Brain pericyte (primary cell): ENCODE measurements at places on chromosomes 5 and 9.

DNA sequence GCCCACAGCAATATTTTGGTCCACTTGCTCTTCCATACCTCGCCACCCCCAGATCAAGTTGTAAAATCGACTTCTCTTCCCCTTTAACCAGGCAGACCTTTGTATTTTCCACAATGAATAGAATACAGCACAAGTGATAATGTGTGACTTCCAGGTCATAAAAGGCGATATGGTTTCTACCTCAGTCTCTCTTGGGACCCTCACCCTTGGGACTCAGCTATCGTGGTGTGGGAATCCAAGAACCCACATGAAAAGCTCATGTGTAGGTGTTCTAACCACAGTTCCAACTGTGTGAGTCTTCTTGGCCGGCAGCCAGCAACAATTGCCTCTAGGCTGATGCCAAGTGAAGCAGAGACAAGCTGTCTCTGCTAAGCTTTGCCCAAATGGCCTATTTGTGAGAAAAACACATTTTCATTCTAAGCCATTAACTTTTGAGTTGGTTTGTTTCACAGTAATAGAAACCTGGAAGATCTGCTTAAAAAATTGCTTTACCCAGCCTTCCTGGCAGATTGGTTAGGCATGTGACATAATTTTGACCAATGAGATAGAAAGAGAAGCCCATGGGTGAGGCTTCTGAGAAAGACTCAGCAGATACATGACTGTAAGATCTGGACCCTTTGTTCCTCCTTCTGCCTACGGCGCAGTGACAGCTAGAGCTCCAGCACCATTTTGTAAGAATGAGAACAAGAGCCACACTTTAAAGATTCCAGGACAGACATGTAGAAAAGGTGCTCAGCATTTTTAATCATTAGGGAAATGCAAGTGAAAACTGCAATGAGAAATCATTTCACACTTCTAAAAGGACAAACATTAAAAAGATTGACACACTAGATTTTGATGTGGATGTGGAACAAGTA lies 18.3 kb upstream of the MLLT3 start:
- no peak for DNase-seq

DNA sequence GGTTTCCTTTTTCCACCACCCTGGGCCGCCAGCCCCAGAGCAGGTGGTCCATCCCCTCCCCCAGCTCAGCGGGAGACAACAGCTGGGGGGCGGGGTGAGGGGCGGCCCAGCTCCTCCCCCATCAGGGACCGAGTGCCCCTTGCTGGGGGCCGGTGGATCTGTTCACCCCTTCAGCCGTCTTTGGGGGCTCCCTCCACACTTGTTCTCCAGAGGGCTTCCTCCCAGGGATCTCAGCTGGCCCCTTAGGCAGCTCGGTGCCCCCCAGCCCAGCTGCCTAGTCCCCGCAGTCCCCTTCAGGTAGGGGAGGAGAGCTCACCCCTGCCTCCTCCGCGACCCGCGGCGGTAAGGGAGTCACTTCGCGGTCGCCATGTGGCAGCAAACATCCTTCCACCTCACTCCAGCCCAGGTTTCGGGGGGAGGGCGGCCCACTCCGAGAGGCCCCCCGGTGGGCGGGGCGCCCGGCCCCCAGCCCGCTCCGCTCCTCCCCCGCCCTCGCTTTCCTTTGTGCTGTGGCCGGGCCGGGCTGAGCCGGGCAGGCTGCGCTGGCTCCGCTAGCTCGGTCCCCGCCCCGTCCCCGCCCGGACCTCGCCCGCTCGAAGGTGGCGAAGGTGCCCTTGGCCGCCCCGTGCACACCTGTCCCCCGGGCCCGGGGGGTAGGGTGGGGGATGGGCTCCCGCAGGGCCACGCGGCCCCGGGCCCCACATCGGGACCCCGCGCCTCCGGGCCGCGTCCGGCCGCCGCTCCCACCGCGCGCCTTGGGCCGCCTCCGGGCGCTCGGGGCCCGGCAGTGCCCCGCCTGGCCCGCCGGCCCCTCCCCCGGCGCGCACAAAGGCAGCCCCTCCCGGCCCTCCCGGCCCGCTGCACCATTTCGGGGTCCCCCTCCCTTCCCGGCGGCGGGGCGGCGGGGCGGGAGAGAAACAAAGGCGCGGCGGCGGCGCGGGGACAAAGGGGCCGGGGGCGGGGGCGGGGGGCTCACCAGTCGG lies 683 bp downstream of the DBN1 start:
- DNase-seq = no peak

GRCh38 chr5:76610196-76610595 lies 13.0 kb downstream of the F2RL2 start:
- DNase-seq = no peak

- DNase-seq = no peak
Observed at GRCh38 chr5:108437425-108437824, 55.5 kb upstream of the FBXL17 start.

GRCh38 chr5:143886651-143887638 lies 75.0 kb downstream of the HMHB1 start:
- peak; percentile 55 for DNase-seq

DNA sequence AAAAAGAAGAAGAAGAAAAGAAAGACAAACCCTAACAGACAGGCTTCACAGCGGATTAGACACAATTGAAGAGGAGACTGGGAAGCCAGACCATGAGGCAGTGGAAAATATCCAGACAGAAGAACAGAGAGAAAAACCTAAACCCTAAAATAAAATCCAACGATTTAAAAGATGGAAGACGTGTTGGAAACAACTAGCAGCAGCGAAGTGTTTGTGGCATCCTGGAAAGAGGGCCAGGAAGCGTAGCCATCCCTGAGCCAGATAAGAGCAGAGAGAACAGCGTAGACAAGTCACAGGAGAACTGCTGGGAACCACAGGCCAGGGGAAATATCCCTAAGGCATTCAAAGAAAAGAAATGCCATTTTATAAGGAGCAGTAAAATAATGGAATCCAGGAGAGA lies 39.7 kb upstream of the NKD2 start:
- no peak for DNase-seq

- DNase-seq = no peak
Observed at GRCh38 chr5:151097820-151098767, 17.3 kb upstream of the TNIP1 start.

GRCh38 chr5:84168841-84169240 lies 215.8 kb downstream of the EDIL3 start:
- DNase-seq = no peak

DNA sequence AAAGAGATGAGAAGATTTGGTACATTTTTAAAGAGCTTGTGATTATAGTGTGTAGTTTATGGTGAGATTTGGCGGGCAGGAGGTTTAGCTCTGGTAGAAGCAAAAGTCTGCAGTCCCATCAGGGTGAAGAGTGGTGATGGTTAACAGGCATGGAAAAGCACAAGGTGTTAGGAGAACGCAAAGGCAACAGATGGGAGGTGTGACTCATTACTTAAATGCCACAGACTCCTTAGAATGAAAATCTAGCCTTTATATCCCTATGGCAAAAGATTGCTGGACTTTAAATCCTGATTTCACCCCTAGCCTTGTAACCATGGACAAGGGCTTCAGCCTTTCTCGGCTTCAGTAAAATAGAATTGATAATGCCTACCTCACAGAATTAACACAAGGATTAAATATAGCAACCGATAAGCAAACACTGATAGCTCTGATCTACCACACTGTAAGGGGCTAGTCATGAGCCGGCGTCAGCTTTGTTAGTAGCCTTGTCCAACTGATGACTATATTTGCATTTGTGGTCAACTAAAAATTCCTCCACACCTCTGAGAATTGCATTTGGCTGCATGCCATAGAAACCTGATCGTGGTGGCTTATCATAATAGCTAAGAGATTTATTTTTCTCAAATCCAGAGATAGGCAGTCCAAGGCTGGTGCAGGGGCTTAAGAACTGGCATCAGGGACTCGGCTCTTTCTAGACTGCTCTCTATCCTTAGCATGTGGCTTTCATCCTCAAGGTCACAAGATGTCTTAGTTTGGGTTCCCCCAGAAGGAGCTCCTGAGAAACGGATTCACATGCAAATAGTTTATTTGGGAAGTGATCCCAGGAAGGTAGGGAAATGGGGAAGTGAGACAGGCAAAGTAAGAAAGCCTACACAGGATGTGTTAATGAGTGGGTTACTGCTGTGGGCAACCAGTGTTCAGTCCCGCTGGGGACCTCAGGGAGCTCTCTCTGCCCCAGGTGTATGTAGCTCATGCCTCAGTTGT lies 19.6 kb downstream of the MFAP3 start:
- DNase-seq = no peak

- no peak for DNase-seq
Observed at GRCh38 chr5:133825631-133826289, 142.7 kb downstream of the C5orf15 start.

DNA sequence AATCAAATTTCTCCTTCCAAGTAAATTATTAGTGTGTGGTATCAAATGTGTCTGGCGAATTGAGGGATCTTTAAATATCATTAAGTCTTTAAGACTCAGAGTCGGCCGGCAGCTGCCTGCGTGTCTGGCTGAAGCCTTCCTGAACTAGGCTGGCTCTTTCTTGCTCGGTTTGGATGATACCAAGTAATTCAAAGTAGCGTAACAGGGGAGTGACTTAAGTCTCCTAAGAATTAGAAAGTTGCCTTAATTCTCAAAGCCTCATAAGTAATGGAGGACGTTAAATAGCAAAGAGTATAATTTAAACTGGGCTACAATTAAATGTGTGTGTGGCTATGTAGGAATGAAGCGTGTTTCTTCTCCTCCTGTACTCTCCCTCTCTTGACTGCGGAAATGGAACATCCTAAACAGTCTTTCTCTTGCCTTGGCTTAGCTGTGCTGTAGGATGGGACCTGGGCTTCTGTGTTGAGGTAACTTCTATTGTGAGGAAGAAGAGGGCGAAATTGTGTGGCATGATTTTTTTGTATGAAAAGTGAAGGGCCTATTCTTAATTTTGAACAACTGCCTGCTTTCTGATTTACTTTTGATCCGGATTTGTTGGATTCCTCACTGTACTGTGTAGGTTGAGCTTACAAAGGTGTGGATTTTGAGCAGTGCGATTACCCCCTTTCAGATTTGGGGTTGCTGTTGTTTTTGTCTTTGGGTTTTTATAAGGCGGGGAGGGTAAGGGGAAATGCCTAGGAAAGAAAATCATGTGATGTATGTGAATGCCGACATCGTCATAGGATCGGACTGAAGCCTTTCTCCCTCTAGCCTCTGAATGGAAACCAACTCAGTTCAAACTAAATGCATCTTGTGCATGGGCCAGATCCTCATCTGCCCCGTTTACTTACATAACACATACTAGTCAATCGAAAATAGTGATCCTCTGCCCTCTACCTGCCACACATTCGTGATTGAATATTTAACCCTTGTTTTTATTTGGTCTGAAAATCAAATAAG lies 29.9 kb downstream of the CPEB4 start:
- DNase-seq = peak; percentile 81

- DNase-seq = no peak
Observed at GRCh38 chr5:140322751-140323731, 20.1 kb upstream of the PFDN1 start.

DNA sequence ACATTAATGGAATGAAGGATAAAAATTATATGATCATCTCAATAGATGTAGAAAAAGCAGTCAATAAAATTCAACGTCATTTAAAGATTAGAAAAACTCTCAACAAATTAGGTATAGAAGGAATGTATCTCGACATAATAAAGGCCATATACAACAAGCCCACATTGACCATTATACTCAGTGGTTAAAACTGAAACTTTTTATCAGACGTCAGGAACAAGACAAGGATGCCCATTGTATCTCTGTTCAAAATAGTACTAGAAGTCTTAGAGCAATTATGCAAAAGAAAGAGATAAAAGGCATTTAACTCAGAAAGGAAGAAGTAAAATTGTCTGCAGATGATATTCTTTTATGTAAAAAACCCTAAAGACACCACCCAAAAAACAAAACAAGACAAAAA lies 40.8 kb downstream of the C9 start:
- no peak for DNase-seq

GRCh38 chr5:109740966-109741365 lies 51.2 kb downstream of the MAN2A1 start:
- no peak for DNase-seq

GRCh38 chr5:68382640-68383039 lies 167.1 kb downstream of the PIK3R1 start:
- no peak for DNase-seq

- no peak for DNase-seq
Observed at GRCh38 chr5:32309761-32310160, 3.0 kb downstream of the MTMR12 start.

- DNase-seq = no peak
Observed at GRCh38 chr5:58958701-58959100, 375.8 kb downstream of the RAB3C start.

GRCh38 chr9:93543117-93543516 lies 33.3 kb upstream of the PHF2 start:
- DNase-seq = no peak

DNA sequence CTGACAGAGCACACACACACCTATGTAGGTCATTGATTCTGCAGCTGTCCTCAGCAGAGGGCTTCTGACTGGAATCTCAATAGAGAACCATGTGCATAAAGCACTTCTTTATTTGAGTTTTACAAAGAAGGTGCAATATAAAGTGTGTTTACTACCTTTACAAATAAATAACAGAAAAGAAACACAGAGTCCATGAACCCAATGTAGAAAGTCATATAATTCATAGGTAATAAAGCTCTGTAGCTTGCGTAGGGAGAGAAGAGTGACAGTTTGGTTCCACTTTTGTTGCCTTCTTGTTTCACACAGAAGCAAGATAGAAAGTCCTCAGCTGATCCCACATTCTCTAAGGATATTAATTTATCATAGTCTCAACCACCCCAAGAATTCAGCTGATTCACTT lies 149.5 kb downstream of the GABRG2 start:
- DNase-seq = no peak

- DNase-seq = no peak
Observed at GRCh38 chr5:172905346-172906140, 53.7 kb upstream of the RPL26L1 start.

DNA sequence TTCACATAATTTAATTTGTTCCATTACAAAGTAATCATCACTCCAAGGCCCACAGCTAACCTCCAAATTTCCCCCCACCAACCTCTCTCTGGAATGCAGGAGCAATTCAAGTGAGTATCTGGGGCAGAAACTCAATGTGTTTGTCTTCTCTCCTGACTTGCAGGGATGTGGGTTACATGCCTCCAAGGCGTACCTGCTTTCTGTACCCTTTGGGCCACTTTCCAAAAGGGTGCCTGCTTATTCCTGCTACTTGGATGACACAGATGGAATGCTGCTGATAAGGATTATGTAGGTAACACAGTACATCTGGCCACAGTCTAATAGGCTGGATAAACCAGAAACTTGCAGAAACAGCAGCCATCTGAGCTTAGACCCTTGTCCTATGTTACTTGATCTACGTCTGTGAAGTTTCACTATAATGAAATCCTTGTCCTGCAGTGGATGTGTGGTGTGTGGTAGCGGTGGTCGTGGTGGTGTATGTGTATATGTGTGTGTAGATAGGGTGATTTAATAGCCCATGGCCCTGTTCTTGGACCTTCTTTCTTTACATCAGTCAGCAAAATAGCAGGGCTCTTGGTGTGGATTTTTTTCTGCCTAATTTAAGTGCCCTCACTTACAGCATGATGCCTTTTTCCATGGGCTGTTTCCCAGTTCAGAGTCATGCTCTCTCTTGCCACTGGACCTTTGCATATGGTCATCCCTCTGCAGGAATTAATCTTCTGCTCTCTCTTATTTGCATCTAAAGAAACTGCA lies 175.9 kb downstream of the ZDHHC21 start:
- no peak for DNase-seq

GRCh38 chr9:2181792-2182191 lies 166.6 kb downstream of the SMARCA2 start:
- DNase-seq = no peak
